Spleen (tissue), 13 donors: ENCODE measurements at places on chromosomes 5 and 9. TPM values are rescaled to one million over a fixed set of nuclear protein-coding genes. Genes with fewer than 3 reads are reported as not detected.

GPRIN1 gene
- total RNA-seq, result 0.94 TPM

WWC1 gene
- 0.60 TPM for total RNA-seq

ZNF608 gene
- total RNA-seq, result 9.7 TPM

ARHGEF28 gene
- total RNA-seq, result 8.5 TPM

CCL21 gene
- total RNA-seq, result 51.7 TPM

PCDHGA5 gene
- 1.8 TPM for total RNA-seq

FGF1 gene
- 1.5 TPM for total RNA-seq

CLIC3 gene
- 4.5 TPM for total RNA-seq

ADAMTS19 gene
- total RNA-seq, result not detected

SPINK5 gene
- total RNA-seq, result not detected

CEP78 gene
- total RNA-seq, result 18.2 TPM

HK3 gene
- 72.8 TPM for total RNA-seq

KDM4C gene
- total RNA-seq, result 64.2 TPM

SH3PXD2B gene
- 5.2 TPM for total RNA-seq

NAIP gene
- total RNA-seq, result 197 TPM

ARSI gene
- 1.2 TPM for total RNA-seq

PCDHB2 gene
- 2.0 TPM for total RNA-seq

TMEM250 gene
- total RNA-seq, result 25.8 TPM
